Common myeloid progenitor, CD34-positive (primary cell): ENCODE measurements at places on chromosomes 7 and 10.

DNA sequence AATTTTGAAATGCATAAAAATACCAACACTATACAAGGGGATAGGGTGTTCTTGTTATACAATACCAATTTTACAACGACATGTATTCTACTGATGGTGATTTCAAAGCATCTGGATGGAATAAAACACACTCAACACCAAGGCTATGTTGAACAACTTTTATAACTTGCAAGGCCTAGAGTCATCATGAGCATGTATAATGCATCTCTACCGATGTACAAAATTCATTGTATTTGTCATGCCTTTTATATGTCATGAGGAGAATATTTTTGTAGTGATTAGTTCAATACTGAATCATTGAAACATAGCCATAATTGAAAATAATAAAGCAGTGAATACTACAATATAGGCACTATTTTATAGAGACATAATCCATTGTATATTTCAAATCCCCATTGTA, 160.2 kb downstream of the ETV1 start:
- H3K4me1 ChIP-seq: peaks cover 3% of the 10 kb centered on the region
- no peaks in the 10 kb centered on the region for H3K27me3 ChIP-seq
- no peak for DNase-seq
- H3K36me3 ChIP-seq: no peaks in the 10 kb centered on the region
- no peak overlapping the region for H3K4me3 ChIP-seq

GRCh38 chr10:4770801-4771553, 55.0 kb upstream of the AKR1E2 start:
- no peak overlapping the region for H3K27ac ChIP-seq
- H3K4me1 ChIP-seq: no peaks in the 10 kb centered on the region

DNA sequence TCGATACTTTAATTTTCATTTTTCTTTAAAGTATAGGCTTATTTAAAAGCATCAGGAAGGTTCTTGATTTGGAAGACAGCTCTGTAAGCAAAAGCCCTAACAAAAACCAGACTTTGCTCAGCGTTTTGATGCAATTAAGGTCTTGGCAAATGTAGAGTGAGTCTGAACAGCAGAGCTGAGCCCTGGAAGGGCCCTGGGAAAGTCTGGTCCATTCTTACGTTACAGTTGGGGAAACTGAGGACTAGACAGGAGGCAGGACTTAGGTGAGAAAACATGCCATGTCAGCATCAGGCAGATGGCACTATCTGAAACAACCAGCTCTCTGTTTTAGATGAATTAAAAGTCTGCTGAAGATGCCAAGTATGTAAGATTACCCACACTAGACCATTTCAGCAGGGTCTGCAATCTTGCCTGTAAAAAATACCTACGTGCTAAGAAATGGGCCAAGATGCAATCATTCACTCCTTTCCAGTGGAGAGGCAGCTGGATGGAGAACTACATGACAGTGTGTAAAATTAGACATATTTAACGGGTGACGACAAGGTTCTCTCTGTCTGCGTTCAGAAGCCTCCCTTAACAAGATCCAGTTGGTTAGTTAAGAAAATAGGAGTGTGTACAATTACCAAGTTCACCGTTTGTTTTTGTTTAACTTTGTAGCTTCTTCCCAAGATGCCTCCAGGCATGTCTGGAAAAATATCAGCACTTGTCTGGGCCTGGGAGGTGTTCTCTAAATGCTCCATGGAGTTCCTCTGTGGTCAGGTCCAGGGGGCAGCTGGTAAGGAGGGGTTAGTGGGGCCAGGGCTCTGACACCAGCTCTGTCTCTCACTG, 502.3 kb upstream of the ZMIZ1 start:
- peaks cover 7% of the 10 kb centered on the region for H3K4me1 ChIP-seq
- no peak overlapping the region for H3K27ac ChIP-seq
- DNase-seq: no peak
- H3K27me3 ChIP-seq: no peaks in the 10 kb centered on the region
- H3K36me3 ChIP-seq: no peaks in the 10 kb centered on the region

GRCh38 chr7:120615703-120616102, 242.2 kb downstream of the TSPAN12 start:
- H3K36me3 ChIP-seq: no peaks in the 10 kb centered on the region
- H3K4me3 ChIP-seq: no peak overlapping the region
- no peaks in the 10 kb centered on the region for H3K27me3 ChIP-seq
- H3K4me1 ChIP-seq: no peaks in the 10 kb centered on the region
- no peak overlapping the region for H3K27ac ChIP-seq

DNA sequence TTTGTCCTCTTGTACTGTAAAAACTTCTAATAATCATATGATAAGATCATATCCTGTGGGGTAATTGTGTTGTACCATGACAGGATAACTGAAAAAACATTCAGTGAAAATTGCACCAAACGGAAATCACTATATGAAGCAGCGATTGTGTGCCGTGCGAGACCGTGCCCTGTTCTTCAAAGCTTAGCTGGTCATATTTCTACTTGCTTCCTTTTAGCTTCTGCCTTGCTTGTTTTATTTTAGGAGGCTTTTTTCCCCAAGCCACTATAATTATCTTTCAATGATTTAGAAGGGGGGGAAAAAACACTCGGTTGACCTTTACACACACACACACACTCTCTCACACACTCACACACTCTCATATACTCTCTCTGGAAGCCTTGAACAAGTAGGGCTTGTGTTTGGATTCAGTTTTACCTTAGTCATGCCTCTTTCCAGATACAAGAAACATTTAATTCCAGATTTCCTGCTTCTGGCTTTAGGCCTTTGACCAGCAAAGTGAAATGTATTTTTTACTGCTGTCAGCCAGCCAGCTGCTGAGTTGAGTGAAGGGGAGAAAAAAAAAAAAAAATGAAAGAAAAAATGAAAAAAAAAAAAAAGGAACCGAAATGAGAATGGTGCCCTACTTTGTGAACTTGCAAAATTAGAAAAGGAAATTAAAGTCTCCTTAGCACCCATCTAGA, 181.4 kb downstream of the ARID5B start:
- H3K27ac ChIP-seq: peak overlapping the region; percentile 97
- H3K4me3 ChIP-seq: peak overlapping the region; percentile 51
- H3K27me3 ChIP-seq: no peaks in the 10 kb centered on the region
- DNase-seq: peak; percentile 78

GRCh38 chr7:66877577-66878300, 43.3 kb upstream of the TMEM248 start:
- H3K27me3 ChIP-seq: no peaks in the 10 kb centered on the region
- DNase-seq: peak; percentile 65
- H3K4me3 ChIP-seq: no peak overlapping the region
- no peak overlapping the region for H3K27ac ChIP-seq
- peaks cover 7% of the 10 kb centered on the region for H3K36me3 ChIP-seq

DNA sequence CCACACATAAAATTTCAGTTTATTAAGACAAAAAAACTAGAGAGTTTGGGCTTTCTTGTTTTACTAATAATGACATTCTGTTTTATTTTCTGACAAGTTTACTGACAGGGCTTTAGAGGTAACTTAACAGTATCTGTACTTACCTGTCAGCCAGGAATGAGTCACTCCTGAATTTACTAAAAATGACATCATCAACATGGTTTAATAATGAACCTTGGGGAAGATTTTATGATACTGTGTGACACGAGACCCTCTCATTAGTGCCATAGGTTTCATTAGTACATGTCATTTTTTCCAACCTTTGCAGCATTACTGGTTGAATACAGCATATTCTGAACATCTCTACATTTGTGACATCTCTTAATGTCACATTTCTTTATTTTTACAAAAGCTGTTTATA, 131.1 kb downstream of the KCND2 start:
- DNase-seq: no peak
- H3K4me1 ChIP-seq: no peaks in the 10 kb centered on the region
- no peaks in the 10 kb centered on the region for H3K27me3 ChIP-seq
- H3K36me3 ChIP-seq: no peaks in the 10 kb centered on the region
- H3K4me3 ChIP-seq: no peak overlapping the region

GRCh38 chr10:7687228-7687907, 15.7 kb upstream of the ITIH2 start:
- H3K36me3 ChIP-seq: no peaks in the 10 kb centered on the region
- H3K27ac ChIP-seq: no peak overlapping the region
- H3K27me3 ChIP-seq: no peaks in the 10 kb centered on the region

GRCh38 chr10:62992145-62992721, 140.9 kb upstream of the NRBF2 start:
- DNase-seq: no peak
- no peak overlapping the region for H3K27ac ChIP-seq
- no peaks in the 10 kb centered on the region for H3K27me3 ChIP-seq
- no peaks in the 10 kb centered on the region for H3K36me3 ChIP-seq
- H3K4me1 ChIP-seq: no peaks in the 10 kb centered on the region

- H3K27ac ChIP-seq: no peak overlapping the region
- no peaks in the 10 kb centered on the region for H3K4me1 ChIP-seq
- H3K4me3 ChIP-seq: no peak overlapping the region
- H3K27me3 ChIP-seq: no peaks in the 10 kb centered on the region
- no peak for DNase-seq
Observed at GRCh38 chr10:21803374-21803773, 200.2 kb downstream of the DNAJC1 start.

DNA sequence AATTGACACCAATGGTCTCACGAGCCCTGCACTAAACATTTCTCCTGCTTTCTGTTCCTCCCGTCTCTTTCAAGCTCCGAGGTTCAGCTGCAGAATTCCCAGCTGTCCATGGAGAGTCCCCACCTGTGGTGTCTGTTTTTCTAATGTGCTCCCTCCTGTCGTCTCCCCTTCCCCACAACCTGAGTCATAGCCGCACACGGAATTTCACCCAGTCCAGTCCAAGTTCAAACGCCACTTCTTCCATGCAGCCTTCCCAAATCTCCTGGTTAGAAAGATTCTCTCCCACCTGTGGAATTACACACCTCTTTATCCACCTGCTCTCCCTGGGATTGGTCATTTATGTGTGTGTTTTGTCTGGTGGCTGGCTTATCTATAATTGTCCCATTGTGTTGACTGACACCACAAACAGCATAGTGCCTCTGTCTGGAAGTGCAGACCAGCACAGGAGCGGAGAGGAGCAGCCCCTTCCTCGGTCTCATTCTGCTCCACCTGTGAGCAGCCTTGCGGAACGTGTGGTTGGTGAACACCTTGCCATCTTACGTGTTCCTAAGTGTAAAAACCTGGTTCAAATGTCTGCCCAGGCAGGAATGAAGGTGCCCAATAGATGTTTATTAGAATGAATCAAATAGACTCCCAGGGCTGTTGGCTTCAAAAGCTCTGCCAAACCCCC, 3.3 kb upstream of the DIP2C start:
- no peaks in the 10 kb centered on the region for H3K36me3 ChIP-seq
- DNase-seq: no peak
- no peak overlapping the region for H3K4me3 ChIP-seq
- H3K27me3 ChIP-seq: peaks cover 24% of the 10 kb centered on the region
- no peaks in the 10 kb centered on the region for H3K4me1 ChIP-seq

DNA sequence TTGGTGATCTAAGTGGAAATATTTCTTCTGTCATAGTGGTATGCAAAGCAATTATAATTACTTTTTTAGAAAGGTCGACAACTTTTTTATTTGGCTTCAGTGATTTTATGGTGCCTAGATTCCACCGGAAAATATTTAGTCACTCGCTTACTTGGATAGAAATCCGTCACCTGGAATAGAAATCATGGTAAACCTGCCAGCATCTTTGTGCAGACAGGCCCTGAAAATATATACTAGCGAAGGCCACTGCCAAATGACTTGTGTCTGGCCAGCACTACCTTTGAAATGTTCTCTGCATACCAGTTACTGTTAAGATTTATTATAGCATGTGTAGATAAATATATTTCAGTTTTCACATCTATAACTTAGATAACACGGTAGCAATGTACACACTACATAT, 226.4 kb downstream of the AGMO start:
- no peak for DNase-seq
- H3K27ac ChIP-seq: no peak overlapping the region
- no peaks in the 10 kb centered on the region for H3K4me1 ChIP-seq
- H3K4me3 ChIP-seq: no peak overlapping the region
- no peaks in the 10 kb centered on the region for H3K27me3 ChIP-seq

GRCh38 chr7:22633954-22634474, 93.0 kb upstream of the IL6 start:
- H3K27me3 ChIP-seq: no peaks in the 10 kb centered on the region
- H3K27ac ChIP-seq: no peak overlapping the region
- H3K36me3 ChIP-seq: no peaks in the 10 kb centered on the region
- H3K4me3 ChIP-seq: no peak overlapping the region
- DNase-seq: no peak

DNA sequence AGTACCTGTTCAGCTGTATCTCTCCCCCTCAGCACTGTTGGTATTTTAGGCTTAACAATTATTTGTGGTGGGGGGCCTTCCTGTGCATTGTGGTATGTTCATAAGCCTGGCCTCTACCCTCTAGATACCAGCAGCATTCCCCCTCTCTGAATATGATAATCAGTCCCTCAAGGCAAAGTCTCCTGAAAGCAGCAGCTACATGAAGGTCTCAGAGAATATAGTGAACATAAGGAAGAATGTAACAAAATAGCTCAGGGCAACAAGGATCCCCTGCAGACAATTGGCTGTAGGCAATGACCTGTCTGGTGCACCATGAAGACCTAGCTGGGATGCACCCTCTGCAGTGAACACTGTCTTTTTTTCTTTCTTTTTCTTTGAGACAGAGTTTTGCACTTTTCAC, 86.4 kb downstream of the CTBP2 start:
- peaks cover 35% of the 10 kb centered on the region for H3K36me3 ChIP-seq
- no peak overlapping the region for H3K4me3 ChIP-seq
- H3K27me3 ChIP-seq: no peaks in the 10 kb centered on the region
- H3K27ac ChIP-seq: no peak overlapping the region
- DNase-seq: no peak
- no peaks in the 10 kb centered on the region for H3K4me1 ChIP-seq

DNA sequence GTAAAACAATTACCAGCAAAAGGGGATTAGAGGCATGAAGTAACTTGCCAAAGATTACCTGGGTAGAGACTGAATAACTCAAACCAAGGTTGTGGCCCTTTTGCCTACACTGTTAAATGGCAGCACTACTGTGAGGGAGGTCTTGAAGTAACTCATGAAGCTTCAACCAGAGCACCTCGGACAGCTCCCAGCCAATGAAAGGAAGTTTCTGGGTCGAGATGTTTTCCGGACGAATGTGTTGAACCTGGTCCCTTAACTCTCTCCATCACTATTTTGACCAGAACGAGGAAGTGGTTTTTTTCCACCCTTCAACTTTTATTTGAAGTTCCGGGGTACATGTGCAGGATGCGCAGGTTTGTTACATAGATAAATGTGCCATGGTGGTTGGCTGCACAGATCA, 133.6 kb upstream of the PRKCQ start:
- H3K36me3 ChIP-seq: no peaks in the 10 kb centered on the region
- H3K4me3 ChIP-seq: no peak overlapping the region
- no peak overlapping the region for H3K27ac ChIP-seq

GRCh38 chr10:66832781-66833422, 92.9 kb upstream of the LRRTM3 start:
- no peak overlapping the region for H3K4me3 ChIP-seq
- no peaks in the 10 kb centered on the region for H3K4me1 ChIP-seq
- H3K27me3 ChIP-seq: no peaks in the 10 kb centered on the region
- DNase-seq: peak; percentile 71
- H3K27ac ChIP-seq: no peak overlapping the region
